ENCODE measurements at places on chromosomes 13 and 19.

DNA sequence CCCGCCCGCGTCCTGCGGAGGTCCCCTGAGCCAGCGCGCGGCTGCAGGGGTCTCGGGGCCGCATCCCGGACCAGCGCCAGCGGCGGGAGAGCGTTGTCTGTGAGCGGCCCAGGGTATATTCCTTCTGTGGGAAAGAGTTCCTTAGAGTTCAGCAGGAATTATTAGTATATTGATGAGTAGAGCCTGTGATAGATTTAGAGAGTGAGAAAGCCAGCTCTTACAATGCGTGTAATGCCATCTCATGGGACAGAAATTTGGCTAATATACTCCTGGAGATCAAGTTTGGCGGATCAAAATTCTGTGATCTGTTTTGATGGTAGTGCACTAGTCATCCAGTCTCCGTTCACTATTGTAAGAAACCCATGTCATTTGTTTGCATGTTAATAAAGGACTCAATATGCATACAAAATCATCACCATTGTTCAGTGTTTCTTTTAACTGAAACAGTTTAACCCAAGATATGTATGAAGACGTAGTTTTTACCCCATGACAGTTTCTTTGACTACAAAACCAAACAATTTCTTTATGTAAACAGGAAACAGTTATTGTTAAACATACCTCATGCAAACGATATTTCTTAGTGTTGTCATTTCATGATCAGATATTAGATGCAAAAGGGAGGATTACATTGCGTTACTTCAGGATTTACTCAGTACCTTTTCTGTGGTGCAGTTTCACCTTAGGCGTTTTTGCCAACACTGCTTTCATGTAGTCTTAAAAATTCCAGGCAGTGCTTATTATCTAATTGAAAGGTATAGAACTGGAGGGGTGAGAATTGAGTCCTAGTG is 9.9 kb downstream of the TNFRSF19 start:
- DNase-seq, result no peak

DNA sequence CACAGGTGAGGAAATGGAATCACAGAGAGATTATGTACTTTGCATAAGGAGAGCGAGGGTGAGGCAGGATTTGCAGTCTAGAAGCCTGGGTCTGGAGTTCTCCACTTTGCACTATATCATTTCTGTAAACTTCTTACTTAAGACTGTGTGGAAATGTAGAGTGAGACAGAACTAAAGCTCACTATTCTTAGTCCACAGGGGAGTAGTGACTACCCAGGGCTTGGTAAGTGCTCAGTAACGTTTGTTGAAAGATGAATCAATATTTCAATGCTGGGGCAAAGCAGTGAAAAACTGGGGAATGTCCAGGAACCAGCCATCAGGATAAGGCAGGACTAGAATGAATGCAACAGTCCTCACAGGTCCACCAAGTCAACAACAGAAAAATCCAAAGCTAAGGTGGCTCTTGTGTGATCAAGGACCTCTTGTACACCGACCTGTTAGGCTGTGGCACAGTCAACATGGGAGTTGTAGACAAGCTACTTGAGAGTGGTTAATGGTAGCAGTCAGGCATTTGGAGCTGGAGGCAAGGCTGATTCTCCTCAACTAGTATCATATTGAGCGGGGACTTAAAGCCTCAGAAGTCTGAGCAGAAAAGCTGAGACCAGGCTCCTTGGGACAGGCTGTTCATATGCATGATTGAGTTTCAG is 929 bp upstream of the TNFSF13B start:
- DNase-seq, result no peak

- DNase-seq, result no peak
Observed at GRCh38 chr13:89577301-89577700, 1770.2 kb upstream of the MIR17HG start.

- no peak for DNase-seq
Observed at GRCh38 chr13:109693213-109693612, 93.2 kb downstream of the IRS2 start.

GRCh38 chr13:40169476-40169875 is 497.0 kb downstream of the FOXO1 start:
- DNase-seq, result no peak
